ENCODE measurements at places on chromosomes 7 and 10. TPM values are rescaled to one million over a fixed set of nuclear protein-coding genes. Genes with fewer than 3 reads are reported as not detected.

The GIMAP1 gene
- total RNA-seq = 3.5 TPM

The CRPPA gene
- total RNA-seq = 6.0 TPM

The GDF2 gene
- not detected for total RNA-seq

The ZNF425 gene
- 2.1 TPM for total RNA-seq

The EBLN1 gene
- total RNA-seq = not detected

The SPDYE11 gene
- not detected for total RNA-seq

The TNRC18 gene
- total RNA-seq = 36.9 TPM

The ENO4 gene
- total RNA-seq = 1.9 TPM

The OPN1SW gene
- not detected for total RNA-seq

DNA sequence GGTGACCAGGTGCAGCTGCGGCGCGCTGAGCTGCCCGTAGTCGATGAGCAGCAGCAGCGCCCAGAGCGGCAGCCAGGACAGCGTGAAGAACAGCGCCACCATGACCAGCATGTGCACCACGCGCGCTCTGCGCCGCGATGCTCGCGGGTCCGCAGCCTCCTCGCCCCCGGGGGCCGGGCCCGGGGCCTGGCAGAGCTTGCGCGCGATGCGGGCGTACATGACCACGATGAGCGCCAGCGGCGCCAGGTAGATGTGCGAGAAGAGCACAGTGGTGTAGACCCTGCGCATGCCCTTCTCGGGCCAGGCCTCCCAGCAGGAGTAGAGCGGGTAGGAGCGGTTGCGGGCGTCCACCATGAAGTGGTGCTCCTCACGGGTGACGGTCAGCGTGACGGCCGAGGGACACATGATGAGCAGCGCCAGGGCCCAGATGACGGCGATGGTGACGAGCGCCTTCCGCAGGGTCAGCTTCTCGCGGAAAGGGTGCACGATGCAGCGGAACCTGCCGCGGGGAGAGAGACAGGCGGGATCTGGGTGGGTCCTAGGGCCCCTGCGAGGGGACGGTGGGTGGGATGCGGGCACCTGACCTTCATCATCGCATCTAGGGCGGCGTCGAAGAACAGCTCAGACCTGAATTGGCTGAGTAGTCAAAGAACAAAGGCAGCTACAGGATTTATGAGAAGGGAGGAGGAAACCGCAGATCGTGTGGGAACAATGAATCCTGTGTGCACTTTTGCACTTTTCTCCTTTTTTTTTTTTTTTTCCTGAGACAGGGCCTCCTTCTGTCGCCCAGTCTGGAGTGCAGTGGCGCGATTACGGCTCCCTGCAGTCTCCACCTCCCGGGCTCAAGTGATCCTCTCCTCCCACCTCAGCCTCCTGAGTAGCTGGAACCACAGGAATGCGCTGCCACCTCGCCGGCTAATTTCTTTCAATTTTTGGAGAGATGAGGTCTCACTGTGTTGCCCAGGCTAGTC, 22.4 kb upstream of the PPA1 start:
- peak; percentile 78 for DNase-seq

DNA sequence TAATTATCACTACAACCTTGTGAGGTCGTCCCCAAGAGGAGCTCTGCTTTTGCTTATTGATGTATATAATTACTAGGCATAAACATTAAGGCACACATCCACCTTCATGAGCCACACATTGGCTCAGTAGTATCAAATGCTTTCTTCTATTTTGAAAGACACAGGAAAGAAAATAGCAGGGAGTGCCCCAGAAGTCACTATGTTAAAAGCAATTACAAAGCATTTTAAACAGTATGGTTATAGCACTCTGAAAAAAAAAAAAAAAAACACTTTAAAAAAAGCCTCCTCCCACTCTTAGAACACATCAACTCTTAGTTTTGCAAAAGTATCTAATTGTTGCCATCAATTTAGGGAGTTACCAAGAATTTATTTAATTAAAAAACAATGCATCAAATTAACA, 474.2 kb downstream of the PARD3 start:
- no peak for DNase-seq

DNA sequence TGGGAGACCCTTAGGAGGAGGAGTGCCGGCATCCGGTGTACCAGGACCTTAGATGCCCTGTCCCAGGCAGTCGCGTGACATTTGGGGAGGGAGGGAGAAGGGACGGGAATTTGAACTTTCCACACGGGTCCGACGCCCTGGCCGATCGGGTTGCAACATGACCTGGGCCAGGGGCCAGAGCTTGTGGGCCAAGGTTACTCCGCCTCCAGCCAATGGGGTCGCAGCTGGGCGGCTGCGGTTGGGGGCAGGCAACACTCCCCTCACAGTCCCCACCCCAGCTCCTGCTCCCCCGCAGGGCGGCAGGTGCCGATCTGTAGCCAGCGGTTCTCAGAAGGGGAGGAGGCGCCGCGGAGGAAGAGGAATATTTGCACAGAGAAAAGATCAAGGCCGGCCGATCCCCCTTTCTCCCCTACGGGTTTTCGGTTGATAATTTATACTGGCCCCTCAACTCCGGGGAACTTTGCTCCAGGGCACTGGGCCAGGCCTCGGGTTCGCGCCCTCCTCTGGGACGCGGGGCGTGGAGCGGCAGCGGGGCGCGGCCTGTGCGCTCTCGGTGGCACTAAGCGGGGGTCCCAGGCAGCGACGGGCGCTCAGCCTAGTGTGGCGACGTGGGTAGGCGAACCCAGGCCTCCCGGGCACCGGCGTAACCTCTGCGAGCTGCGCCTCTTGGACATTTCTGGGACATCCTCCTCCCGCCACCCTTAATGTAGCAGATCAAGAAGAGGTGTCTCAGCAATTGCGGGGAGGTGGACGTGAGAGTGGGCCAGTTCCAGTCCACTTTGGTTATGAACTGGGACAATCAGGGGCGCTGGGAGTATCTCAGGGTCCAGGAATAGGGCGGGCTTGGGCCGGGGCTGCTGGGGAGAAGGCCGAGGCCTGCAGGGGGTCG, 1.2 kb downstream of the MLXIPL start:
- no peak for DNase-seq

DNA sequence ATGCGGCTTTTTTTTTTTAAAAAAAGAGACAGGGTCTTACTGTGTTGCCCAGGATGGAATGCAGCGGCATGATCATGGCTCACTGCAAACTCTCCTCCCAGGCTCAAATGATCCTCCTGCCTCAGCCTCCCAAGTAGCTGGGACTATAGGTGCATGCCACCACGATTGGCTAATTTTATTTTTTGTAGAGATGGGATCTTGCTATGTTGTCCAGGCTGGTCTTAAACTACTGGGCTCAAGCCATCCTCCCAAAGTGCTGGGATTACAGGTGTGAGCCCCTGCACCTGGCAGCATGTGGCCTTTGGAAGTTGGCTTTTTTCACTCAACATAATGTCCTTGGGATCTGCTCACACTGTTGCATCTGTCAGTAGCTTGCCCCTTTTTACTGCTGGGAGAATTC, 65.1 kb downstream of the AMZ1 start:
- no peak for DNase-seq

DNA sequence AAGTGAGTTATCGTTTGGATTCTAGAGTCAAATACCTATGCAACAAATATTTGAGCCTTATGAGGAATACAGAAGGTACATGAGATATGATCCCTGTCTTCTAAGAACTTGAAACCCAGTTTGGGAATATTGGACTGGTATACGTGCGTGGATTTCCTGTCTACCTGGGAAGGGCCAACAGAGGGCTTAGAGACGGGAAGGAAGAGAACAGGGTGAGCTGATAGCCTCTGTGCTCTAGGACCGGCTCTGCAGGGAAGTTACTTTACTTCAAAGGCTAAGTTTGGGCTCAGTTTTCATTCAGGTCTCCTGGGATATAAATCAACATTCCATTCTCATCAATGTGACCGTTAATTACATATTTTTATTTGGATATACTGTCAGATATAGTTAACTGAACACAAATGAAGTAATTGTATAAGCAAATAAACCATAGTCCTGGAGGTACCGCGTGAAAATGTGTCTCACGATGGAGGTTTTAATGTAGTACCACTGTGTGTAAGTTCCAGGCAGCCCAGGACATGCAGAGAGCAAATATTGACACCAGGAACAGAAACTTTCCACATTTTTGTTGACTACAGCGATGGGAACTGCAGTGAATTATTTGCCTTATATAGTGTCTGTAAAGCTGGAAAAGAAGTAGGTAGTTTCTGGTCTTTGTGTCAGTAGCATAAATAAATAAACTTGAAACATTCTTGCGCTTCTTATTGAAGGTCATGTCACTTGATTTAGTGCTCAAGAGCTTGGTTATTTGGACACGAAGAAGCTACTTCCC, 8.6 kb downstream of the CHST12 start:
- no peak for DNase-seq

GRCh38 chr10:132585732-132586722, 48.4 kb downstream of the INPP5A start:
- DNase-seq = no peak

- DNase-seq = no peak
These were observed 160.2 kb downstream of the IPMK start for GRCh38 chr10:58107506-58107905.

- no peak for DNase-seq
These were observed 64.6 kb upstream of the KCNMA1 start for GRCh38 chr10:77702166-77702565.

- DNase-seq = no peak
These were observed 67.2 kb upstream of the CTBP2 start for GRCh38 chr10:125227546-125227945.

- peak; percentile 33 for DNase-seq
These were observed 182.0 kb downstream of the RPS24 start for GRCh38 chr10:78215645-78216044.

DNA sequence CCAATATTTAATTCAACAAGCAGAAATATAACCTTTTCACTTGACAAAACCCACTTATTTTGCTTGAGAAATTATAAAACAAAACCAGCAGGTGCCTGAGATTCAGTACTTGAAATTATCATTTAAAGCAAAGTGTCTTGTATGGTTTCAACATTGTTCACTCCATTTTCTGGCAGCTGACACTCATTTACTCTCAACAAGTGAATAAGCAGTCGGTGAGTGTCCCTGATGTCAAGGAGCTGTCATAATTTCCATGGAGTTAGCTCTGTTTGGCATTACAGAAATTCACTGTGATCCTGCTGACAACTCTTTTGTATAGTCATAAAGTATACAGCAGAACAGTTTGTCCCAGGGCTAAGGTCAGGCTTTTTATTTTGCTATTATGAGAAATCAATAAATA, 490.0 kb downstream of the CNTNAP2 start:
- DNase-seq = no peak

DNA sequence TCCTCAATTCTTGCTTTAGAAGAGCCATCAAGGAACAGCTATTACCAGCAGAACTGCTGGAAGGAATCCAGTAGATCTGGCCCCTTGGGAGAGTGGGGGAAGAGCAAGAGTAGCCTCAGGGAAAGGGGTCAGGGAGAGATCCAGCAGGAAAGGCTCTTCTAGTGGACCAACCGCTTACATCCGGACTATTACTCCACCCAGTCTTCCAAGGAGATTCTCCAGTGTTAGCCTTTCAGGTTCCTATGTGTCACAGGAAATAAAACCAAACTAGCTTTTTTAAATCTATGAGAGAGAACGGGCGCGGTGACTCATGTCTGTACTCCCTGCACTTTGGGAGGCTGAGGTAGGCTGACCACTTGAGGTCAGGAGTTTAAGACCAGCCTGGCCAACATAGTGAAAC, 34.3 kb downstream of the TET1 start:
- DNase-seq = no peak

GRCh38 chr10:49138361-49138891, 4.6 kb upstream of the FAM170B start:
- no peak for DNase-seq

DNA sequence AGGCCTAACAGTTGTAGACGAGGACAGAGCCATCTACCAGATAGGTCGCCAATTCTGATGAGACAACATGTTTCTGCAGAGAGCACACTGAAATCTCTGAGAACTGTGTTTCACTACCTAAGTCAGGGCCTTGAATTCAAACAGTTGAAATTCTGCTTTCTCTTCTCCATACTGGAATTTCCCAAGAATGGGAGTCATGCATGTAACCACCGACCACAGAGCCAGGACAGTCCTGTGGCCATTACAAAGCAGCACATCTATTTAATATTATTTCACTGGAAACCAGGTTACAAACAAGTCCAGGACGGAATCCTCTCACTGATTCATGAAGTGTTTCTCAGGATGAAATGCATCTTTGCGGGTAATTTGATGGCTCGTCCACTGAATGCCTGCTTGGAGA, 62.0 kb upstream of the ST8SIA6 start:
- DNase-seq = no peak

DNA sequence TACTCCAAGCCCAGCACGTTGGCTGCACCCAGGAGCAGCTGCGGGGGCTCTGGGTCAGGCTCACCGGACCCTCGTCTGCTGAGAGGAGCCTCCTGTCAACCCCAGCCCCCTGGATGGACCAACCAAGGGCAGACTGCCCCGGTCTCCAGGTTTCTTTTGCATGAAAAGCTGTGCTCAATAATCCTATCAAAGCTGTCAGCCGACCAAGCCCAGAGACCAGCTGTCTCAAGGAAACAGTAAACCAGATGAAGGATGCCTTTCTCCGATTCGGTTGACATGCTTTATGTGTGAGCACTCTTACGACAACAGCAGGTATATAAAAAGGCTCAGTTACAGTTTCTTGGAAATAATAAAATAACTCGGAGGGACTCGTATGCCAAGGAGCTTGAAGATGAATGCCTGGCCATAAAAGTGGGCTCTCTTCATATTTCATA, 71.6 kb upstream of the BAIAP2L1 start:
- DNase-seq = no peak

- DNase-seq = no peak
These were observed 94.9 kb upstream of the AGK start for GRCh38 chr7:141456298-141456697.

GRCh38 chr10:70847659-70848360, 32.1 kb downstream of the SGPL1 start:
- no peak for DNase-seq

GRCh38 chr10:114548662-114549061, 109.4 kb downstream of the ABLIM1 start:
- DNase-seq = no peak

- no peak for DNase-seq
These were observed 23.3 kb downstream of the NEUROG3 start for GRCh38 chr10:69549959-69550358.

- DNase-seq = no peak
These were observed 32.0 kb downstream of the AMZ1 start for GRCh38 chr7:2720024-2720423.

GRCh38 chr10:104255311-104255981, 754 bp downstream of the GSTO1 start:
- no peak for DNase-seq

DNA sequence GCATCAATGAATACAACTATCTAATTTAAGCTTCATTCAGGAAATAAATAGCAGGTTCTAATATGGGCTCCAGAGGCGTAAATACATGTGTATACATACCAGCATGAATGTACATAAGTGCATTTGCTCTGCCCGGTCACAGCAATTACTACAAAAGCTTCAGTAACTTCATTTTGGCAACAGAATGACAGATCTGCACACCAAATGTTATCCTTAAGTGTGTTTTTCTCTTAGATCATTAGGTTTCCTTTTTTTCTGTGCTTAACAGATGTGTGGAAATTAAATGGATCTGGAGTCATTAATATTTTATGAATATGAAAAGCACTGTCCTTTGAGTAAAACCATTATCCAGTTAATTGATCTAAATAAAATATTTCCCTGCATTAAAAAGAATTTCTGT, 159.0 kb upstream of the MEOX2 start:
- no peak for DNase-seq
